ENCODE measurements at places on chromosomes 3 and 15.

- no peak for DNase-seq
Measured at GRCh38 chr3:27573138-27573537, 89.0 kb upstream of the SLC4A7 start.

- peak; percentile 12 for DNase-seq
Measured at GRCh38 chr3:20185331-20185678, 701 bp downstream of the SGO1 start.

DNA sequence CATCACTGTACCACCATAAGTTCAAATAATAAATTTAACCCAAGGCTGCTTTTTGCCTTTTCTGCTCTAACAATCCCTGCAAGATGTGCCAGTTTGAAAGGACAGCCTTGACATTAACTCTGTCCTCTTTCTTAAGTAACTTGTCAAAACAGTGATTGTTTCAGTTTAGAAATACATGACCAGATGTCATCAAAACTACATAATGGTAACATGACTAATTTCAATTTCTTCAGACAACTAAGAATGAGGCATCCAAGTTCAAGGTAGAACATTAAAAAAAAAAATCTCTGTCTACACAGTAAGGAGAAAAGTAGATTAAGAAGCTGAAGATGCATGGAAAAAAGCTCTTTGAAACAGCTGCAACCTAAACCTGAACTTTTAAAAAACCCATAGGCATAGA is 47.4 kb downstream of the SHQ1 start:
- DNase-seq: no peak

DNA sequence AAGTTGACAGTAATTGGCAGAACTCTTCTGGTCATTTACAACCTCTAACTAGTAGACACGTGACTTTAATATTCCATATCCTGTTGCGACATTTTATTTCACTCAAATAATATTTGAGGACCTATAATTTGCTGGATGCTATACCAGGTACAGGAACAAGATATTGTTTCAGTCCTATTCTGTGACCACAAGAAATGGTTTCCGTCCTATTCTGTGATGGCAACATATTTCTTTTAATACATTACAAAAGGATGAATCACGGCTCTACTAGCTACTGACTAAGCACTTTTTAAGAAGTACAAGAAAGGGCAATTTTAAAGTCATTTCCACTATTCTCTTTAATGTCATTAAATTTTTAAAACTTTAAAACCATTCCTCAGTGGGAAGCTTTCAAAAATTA is 400.2 kb downstream of the CNTN3 start:
- no peak for DNase-seq

DNA sequence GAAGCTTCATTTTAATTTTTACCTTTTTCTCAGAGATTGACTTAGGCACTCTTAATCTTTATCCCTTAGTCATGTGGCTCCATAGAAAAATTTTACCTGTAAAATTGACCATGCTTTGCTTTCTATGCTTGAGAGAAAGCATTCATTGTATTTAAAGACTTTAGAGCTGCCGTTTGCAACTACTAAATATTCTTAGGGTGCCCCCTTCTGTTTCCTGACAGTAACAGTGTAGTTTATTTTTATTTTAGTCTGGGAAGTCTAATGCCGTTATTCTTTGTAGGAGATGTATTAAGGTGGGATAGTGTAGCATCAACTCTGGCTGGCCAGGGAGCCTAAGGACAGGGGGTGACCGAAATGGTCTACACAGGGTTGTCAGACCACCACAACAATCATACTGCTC is 84.5 kb upstream of the SYNPR start:
- DNase-seq: no peak

GRCh38 chr15:36449084-36449661 is 130.3 kb upstream of the CDIN1 start:
- DNase-seq: no peak

- DNase-seq: no peak
Measured at GRCh38 chr15:72141171-72142084, 23.2 kb downstream of the SENP8 start.

- DNase-seq: peak; percentile 33
Measured at GRCh38 chr3:119236756-119237155, 3.9 kb downstream of the B4GALT4 start.

GRCh38 chr3:196886144-196886543 is 18.4 kb downstream of the SENP5 start:
- DNase-seq: peak; percentile 36

DNA sequence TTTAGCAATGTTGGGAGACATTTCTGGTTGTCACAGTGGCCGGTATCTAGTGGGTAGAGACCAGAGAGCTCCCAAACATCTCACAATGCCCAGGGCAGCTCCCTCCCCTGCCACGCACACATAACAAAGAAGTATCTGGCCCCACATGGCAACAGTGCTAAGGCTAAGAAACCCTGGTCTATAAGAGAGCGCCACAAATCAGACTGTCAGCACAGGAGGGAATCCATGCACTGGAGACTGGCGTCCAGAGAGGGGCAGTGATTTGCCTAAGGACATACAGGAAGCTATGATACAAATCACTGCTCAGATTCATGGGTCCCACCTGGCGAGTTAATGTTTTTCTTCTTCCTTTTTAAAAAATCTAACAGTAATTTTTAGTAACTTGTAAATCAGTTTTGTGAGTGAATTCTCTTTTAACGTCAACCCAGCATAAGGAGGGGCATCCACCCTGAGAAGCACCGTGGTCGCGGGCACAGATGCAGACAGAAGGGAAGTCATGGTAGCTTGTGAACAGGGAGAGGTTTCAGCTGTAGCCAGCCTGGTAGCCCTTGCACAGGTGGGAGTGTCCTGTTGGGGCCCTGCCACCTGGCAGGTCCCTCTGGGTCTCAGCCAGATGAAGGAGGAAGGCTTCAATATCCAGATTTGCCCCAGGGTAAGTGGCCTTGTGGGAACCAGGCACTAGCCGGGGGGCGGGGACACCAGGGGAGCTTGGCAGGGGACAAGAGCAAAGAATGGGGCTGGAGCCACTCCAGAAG is 8.7 kb downstream of the ISG20 start:
- DNase-seq: no peak

GRCh38 chr3:94101860-94102259 is 39.0 kb downstream of the NSUN3 start:
- DNase-seq: no peak

GRCh38 chr3:40116478-40117177 is 192.9 kb upstream of the EIF1B start:
- DNase-seq: no peak

- DNase-seq: no peak
Measured at GRCh38 chr15:68471541-68471940, 39.6 kb upstream of the ITGA11 start.

DNA sequence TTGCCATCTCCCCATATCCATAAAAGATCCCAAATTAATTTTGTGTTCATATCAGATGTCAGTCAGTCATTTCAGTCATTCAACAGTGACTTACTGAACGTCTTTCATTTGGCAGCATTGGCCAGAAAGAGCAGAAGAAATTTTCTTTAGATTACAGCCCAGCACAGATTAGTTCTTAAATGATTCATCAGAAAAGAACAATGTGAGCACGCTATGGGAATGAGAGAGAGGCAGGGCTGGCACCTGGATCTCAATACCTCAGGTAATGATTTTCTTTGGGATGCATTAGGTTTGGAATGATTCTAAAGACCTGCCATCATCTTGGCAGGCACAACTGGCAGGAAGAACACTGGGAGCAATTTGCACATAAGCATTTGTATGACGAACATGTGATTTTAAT is 41.6 kb downstream of the FBN1 start:
- no peak for DNase-seq

- no peak for DNase-seq
Measured at GRCh38 chr3:71232175-71232679, 351.3 kb downstream of the FOXP1 start.

DNA sequence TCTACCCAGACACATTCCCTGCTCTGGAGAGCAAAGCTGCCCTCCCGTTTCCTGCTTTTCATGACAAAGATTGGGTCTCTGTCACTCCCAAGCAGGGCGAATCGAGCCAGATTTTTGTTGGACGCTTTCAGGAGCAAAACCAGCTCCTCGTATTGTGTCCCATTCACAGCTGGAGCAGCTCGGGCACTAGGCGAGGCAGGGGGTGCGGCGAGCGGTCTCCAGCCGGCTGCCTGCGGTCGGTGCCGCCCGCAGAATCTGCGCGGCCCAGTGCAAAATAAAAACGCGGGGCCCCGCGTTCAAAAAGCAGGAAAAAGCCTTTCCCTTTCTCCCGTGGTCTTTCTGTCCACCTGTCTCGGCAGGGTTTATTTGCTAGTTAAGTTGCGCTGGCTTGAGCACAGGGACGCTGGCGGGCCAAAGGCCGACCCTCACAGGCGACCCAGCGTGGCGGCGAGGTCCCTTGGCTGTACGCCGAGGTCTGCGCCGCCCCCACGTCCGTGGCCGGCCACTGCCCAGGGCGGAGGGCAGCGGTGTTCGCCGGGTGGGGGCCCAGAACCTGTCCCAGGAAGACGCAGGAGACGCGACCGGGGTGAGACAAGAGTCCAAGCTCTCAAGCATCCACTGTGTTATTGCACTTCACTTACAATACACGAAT is 71.2 kb downstream of the CYP19A1 start:
- peak; percentile 49 for DNase-seq

GRCh38 chr3:59469948-59470723 is 420.3 kb upstream of the CFAP20DC start:
- DNase-seq: no peak

DNA sequence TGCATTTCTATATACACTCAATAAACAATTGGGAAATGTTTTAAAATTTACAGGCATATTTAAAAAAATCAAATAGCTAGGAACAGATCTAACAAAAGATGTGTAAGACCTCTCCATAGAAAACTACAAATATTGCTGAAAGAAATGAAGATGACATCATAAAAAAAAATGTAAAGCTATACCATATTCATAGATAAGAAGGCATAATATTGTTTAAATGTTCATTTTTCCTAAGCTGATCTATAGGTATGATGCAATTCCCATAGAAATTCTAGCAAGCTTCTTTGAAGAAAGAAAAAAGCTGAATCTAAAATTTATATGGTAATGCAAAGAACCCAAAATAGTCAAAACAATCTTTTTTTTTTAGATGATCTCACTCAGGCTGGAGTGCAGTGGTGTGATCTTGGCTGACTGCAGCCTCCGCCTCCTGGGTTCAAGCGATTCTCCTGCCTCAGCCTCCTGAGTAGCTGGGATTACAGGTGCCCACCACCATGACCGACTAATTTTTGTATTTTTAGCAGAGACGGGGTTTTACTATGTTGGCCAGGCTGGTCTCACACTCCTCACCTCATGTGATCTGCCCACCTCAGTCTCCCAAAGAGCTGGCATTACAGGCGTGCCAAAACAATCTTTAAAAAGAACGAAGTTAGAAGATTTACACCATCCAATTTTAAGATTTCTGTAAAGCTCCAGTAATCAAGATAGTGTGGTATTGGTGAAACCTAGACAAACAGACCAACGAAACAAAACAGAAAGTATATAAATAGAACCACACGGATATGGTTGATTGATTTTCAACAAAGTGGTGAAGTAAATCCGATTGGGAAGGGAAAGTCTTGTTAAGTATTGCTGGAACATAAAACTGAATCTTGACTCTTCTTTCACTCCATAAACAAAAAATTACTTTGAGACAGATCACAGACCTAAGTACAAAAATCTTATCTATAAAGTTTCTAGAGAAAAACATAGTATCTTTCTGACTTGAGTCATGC is 6.3 kb upstream of the BHLHE40 start:
- no peak for DNase-seq

- no peak for DNase-seq
Measured at GRCh38 chr15:63169788-63170187, 12.5 kb upstream of the RPS27L start.

DNA sequence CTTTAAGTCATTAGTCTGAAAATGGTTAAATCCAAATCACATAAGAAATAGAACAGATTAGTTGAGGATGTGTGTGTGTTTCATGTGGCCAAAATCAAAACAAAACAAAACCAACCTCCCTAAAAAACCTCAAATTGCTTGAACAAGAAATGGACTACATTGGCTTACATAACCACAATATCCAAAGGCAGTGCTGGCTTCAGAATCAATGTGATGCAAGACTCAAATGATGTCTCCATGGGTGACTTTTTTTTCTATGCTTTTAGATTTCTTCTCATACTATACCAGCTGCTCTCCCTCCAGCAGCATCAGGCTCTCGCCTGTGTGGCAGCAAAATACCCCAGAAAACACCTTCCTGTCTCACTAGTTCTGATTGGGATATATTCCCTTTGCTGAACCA is 36.0 kb upstream of the CMTM8 start:
- no peak for DNase-seq

- peak; percentile 75 for DNase-seq
Measured at GRCh38 chr15:92807971-92808571, 92.1 kb upstream of the CHD2 start.

DNA sequence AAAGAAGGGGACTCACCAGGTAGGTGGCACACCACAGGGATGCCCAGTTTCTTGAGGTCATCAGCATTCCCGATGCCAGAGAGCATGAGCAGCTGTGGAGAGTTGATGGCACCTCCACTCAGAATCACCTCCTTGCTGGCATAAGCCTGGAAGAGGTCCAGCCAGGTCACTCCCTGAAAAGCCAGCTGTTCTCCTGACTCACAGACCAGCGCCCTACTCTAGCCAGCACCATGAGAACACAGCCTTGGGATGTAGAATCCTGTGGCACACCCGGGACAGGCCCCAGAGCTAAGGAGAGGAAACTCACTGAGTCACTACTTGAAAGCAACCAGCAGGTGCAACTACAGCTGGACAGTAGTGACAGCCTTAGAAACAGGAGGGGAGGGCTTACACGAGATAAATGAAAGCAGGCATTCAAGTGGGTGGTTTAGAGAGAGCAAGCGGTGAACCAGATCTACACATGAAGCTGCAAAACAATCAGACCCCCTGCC is 24.5 kb downstream of the CHDH start:
- DNase-seq: no peak

GRCh38 chr3:75294124-75294523 is 370.0 kb upstream of the FRG2C start:
- peak; percentile 47 for DNase-seq

DNA sequence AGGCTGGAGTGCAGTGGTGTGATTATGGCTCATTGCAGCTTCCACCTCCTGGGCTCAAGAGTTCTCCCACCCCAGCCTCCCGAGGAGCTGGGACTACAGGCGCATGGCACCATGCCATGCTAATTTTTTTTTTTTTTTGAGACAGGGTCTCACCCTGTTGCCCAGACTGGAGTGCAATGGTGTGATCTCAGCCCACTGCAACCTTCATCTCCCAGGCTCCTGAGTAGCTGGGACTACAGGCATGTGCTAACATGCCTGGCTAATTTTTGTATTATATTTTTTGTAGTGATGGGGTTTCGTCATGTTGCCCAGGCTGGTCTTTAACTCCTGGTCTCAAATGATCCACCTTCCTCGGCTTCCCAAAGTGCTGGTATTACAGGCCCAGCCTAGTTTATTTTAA is 4.0 kb downstream of the TEX9 start:
- DNase-seq: no peak

Measured in suppressor macrophage (primary cell).